Right renal pelvis (tissue), 4 donors: ENCODE measurements at places on chromosomes 6 and 20. TPM values are rescaled to one million over a fixed set of nuclear protein-coding genes. Genes with fewer than 3 reads are reported as not detected.

Gene APCDD1L
- 14.2 TPM for polyA plus RNA-seq

Gene KCNK16
- not detected for polyA plus RNA-seq

Gene MYL9
- 261 TPM for polyA plus RNA-seq

Gene MOXD1
- 266 TPM for polyA plus RNA-seq

Gene BANF2
- polyA plus RNA-seq = 0.18 TPM

Gene TXNDC5
- 106 TPM for polyA plus RNA-seq

Gene NUP43
- polyA plus RNA-seq = 43.8 TPM

Gene HDGFL1
- polyA plus RNA-seq = not detected

- DNase-seq = no peak
These were observed 60.0 kb upstream of the EZR start for GRCh38 chr6:158879180-158879579.

DNA sequence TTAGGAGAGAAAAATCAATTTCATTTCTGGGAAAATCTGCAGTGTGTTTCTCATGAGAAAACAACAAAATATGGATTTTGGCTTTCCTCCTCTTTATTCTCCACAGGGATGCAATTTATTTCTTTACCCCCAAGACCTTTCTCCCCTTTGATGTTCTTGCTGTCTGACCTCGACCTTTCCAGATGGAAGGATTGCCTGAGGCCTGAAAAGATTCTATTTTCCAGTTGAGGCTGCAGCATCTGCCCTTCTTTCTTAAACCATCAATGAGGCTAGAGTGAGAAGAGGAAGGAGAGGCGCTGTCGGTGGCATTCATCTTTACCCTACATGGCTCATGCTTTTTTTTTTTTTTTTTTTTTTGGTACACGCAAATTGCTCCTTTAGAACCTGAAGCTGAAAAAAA lies 344.2 kb upstream of the BTBD3 start:
- no peak for DNase-seq

GRCh38 chr20:34753706-34754461 lies 49.7 kb downstream of the TP53INP2 start:
- DNase-seq = no peak

- no peak for DNase-seq
These were observed 6.5 kb downstream of the RBM38 start for GRCh38 chr20:57397693-57398108.

DNA sequence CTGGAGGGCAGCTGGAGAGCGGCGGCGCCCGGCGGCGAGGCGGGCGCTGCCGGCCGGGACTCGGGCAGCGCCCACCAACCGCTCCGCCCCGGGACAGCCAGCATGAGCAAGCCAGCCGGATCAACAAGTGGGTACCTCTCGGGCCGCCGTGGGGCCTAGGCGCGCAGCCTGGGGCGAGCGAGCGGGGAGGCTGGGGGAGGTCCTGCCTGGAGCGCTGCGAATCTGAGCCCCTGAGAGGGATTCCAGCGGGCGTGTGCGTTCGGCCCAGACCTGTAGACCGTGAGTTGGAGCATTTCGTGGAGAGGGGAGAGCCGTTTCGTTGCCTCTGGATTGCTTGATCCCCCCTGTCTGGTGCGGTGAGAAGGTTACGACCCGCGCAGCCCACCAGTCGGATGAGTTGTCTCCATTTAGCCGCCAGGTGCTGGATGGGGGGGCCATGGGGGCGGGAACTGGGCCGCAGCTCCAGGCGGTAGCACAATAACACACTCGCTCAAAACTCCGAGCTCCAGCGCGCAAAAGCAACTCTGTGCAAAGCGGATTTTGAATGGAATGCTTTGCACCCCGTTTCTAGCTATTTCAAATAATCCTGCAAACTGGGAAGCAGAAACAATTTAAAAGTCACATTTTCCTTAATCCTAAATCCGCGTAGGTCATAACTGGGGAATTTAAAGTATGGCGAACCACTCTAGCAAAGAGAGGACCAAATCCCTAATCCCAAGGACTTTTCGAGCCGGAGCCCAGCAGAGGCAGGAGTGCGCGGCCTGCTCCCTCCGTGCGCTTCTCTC lies 1.0 kb downstream of the NR2E1 start:
- DNase-seq = no peak

DNA sequence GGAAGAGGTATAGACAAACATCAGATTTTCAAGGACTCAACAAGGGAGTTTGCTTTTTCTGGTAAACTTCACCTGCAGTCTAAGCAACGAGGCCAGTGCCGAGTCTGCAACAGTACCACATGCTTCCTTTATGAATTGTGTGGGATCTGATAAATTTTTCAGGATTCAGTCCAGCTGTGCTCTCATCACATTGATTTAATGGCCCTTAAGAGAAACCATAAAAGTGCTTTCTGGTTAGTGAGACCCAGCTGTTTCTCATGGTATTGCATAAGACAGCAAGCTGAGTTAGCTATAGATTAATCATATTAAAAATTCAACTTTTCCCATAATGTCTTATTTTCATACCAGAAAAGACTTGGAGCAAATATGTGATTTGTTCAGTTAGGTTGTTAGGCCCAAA lies 291.4 kb downstream of the CENPW start:
- DNase-seq = peak; percentile 29

- no peak for DNase-seq
These were observed 45.0 kb upstream of the FUCA2 start for GRCh38 chr6:143556529-143556928.

GRCh38 chr20:53291548-53291947 lies 302.1 kb downstream of the ZNF217 start:
- no peak for DNase-seq

DNA sequence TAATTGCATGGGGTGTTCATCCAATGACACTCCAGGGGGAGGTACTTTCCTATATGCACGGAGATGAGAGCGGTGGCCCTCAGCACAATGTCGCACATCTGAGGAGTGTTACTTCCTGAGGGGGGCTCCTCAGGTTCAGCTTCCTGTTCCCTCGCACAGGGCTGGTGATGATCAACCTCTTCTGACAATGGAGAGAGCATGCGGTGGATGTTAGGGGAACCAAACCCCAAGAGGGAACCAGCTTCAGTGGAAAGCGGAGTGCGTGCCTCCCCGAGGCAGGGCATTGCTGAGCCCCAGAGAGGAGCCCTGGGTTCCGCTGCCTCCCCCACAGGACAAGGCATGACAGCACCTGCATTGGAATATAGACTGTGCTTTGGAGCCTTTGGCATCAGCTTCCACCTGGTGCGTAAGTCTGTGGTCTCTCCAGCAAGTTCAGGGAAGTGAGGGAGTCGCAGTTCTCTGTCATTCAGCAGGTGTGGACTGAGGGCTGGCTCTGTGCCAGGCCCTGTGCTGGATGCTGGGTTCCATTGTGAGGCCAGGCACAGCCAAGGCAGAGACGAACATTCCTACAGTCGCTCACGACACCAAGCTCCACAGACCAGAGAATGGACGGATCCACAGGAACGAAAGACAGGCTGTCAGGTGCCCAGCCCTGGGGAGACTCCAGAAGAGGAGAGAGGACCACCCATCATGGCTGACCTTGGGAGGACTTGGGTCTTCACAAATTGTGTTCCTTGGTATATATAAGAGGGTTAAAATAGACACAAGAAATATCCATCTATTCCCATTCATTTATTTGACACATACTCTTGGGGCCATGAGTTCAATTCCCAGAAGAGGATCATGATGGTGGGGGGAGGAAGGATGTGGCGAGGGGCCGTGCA lies 3.9 kb upstream of the ZNF831 start:
- no peak for DNase-seq

DNA sequence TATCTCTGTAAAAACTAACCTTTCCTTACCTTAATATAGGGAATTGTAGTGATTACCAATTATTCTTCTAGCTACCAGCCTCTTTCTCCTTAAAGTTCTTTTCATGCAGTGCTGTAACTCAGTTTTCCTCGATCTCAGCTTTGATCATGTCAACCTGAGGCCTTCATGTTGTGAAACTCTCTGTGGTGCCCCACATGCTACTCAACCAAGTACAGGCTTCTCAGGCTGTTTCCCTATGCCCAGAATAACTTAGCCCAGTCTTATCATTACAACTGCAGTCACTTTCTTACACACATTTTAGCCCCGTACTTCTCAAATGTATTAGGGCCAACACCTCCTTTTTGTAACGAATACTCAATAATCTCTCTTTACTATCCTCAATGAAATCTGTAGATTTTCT lies 90.1 kb upstream of the SUPT3H start:
- DNase-seq = no peak

DNA sequence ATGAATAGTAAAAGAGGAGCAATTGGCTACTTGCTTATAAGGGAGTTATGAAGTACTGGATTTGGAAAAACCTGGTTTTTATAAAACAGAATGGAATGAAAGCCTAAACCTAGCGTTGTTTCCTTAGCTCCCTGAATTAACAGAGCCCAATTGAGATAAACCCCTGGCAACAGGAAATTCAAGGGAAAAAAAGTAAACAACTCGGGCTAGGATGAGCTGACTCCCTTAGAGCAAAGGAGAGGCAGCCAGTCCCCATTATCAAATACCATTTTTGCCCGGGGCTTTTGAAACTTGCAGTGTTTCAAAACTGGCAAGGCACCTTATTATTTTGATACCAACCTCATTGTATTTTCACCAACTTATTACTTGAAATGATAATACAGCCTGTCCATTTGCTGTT lies 587.5 kb downstream of the CD109 start:
- no peak for DNase-seq

GRCh38 chr6:16503970-16504415 lies 257.3 kb downstream of the ATXN1 start:
- DNase-seq = no peak

GRCh38 chr6:31878726-31879125 lies at the start of gene SLC44A4:
TSS of gene SLC44A4 (minus strand) at chr6:31878997. CDS start at chr6:31878980, 17 bp downstream.
- no peak for DNase-seq

- no peak for DNase-seq
These were observed 482 bp downstream of the DDR1 start for GRCh38 chr6:30884521-30885480.

DNA sequence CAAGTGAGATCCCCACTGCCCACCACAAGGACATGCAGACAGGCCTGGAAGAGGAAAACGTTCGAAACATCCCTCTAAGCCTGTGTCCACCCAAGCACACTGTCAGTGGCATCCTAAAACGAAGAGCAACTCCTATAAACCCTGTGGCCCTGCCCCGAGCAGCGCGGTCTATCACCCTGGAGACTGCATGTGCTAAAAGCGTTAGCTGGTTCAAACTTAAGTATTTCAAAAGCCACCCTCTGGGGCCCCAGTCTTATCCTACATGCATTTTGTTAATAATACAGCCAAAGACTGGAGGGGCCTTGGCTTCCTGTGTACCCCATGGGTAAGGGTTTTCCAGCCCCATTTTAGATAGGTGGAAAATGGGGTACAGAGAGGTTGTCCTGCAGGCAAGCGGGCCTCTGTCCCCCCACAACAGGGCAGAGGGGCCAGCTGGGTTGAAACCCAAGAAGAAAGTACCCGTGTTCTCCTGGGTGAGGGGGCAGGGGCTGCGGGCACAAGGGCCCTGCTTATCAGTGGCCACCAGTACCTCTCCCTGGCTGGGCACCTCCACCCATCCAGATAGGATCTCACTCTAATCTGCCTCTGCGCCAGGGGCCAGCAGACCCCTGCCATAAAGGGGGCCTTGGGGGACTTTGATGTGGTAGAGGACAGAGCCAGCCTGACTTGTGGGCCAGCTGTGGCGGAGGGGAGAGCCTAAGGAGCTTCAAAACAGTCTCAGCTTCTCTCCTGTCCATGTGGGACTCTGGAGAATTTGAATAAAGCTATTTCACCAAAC lies 28.3 kb downstream of the PREX1 start:
- no peak for DNase-seq

- DNase-seq = no peak
These were observed 6.3 kb downstream of the SMOC2 start for GRCh38 chr6:168447282-168447681.

GRCh38 chr20:31666258-31667042 lies 28.7 kb downstream of the COX4I2 start:
- DNase-seq = no peak

- no peak for DNase-seq
These were observed 87.3 kb downstream of the DTNBP1 start for GRCh38 chr6:15575357-15576033.

- DNase-seq = no peak
These were observed 54.1 kb upstream of the SHLD1 start for GRCh38 chr20:5696011-5696559.

- DNase-seq = peak; percentile 4
These were observed 586.0 kb upstream of the CHD6 start for GRCh38 chr20:42204109-42204660.

- DNase-seq = no peak
These were observed 348.9 kb downstream of the NRN1 start for GRCh38 chr6:5657684-5658430.

GRCh38 chr20:63354636-63355350 lies 6.4 kb downstream of the CHRNA4 start:
- no peak for DNase-seq

GRCh38 chr20:1327241-1327653 lies 1.7 kb downstream of the SDCBP2 start:
- DNase-seq = no peak

DNA sequence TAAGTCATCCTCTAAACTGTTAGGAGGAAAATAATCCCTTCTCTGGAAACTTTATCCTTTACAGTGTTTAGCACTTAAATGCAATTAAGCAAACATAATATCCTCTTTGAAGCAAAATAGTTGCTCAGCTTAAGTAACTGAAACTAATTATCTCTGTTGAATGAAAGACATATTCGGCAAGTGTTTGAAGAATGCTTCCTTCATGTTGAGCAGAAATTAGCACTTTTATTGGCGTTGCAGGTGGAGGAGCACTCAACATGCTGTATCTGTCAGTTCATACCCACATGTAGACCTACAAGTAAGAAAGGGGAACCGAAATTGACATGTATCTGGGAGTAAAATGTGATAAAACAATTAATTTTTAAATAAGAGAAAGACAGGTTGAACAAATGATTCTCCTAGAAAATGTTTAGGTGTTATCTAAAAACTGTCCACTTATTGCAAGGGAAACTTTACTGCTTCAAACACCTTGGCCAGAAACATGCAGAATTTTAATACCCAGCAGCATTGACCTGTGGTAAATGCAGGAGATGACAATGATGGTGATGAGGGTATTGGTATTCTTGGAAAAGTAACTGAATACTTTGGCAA lies 987.0 kb upstream of the MAP3K7 start:
- no peak for DNase-seq

DNA sequence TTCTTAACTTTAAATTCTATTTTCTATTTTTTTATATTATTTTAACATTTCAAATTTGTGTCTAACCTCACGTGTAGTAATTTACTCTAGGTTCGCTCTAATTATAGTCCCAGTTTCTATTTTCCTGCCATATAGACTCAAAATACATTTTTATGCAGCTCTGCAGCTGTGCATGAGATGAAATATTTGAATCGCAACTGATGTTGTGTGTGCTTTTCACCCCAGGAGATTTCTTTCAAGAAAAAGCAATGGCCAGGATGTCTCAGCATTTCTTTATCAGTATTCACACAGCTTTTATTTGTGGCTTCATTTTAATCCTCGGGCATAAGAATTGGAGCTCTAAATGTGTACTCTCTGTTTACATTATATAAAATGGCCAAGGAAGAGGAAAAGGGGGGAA lies 157.6 kb downstream of the HDGFL1 start:
- DNase-seq = no peak

DNA sequence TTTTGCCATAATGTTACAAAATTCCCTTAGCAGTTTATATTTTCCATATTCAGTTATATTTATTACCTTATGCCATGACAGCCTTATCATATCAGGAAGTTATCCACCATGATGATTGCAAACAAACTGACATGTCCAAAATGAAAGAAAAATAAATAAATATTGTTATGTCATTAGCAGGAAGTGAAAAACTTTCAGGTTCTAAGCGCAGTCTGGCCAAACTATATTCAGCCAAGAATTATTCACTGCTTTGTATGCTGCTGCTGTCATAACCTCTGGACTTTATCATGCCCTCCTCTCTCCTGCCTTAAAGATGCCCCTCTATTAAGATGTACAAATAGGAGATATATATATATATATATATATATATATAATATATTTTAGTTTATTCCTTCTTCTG lies 27.7 kb upstream of the DEFB112 start:
- no peak for DNase-seq
